ENCODE measurements at places on chromosomes 7 and 10.

GRCh38 chr7:38282081-38282480 lies 8.6 kb upstream of the TARP start:
- DNase-seq: no peak

- no peak for DNase-seq
Observed at GRCh38 chr7:34837316-34837715, 179.3 kb downstream of the NPSR1 start.

GRCh38 chr10:47247148-47248059 lies 52.6 kb upstream of the GDF10 start:
- DNase-seq: no peak

- DNase-seq: no peak
Observed at GRCh38 chr7:121076350-121077164, 88.0 kb downstream of the CPED1 start.

- DNase-seq: no peak
Observed at GRCh38 chr10:130986846-130987245, 324.7 kb downstream of the TCERG1L start.

- DNase-seq: no peak
Observed at GRCh38 chr10:110634527-110635209, 9.5 kb upstream of the RBM20 start.

- no peak for DNase-seq
Observed at GRCh38 chr10:14063531-14064285, 267.0 kb downstream of the FRMD4A start.

DNA sequence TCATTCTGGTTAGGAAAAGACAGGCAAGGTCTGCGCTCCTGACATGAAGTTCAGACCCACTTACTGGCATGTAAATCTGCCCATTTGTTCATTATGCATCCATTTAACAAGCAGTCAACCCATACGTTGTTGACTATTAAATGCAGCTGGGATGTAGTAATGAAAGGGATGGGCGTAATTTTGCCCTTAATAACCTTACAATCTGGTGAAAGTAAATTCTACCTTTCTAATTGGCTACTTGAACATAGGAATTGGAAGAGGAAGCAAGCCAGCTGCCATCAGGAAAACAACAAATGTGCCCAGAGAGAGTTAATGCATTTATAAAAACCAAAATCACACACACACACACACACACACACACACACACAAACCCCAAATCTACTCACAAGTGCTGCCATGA lies 170.2 kb upstream of the PITRM1 start:
- no peak for DNase-seq

DNA sequence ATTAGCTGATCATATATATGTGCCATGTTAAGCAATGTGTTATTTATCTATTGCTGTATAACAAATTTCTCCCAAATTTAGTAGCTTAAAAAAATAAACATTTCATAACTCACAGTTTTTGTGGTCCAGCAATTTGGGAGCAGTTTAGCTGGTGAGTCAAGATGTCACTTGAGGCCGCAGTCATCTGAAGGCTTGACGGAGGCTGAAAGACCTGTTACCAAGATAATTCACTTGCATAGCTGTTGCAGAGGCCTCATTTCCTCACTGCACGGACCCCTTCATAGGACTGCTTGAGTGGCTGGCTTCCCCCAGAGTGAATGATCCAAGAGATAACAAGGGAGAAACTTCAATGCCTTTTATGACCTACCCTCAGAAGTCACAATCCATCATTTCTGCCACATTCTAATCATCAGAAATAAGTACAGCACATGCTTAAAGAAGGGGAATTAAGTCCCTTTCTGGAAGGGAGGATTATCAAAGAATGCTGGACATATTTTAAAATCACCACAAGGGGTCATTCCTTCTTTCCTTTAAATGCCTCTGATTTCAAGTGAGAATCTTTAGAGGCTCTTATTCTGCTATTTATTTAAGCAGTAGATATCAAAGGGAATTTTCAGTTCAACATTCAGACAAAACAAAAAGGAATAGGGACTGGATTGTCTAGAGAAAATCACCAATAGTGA lies 10.5 kb upstream of the SRPK2 start:
- no peak for DNase-seq

DNA sequence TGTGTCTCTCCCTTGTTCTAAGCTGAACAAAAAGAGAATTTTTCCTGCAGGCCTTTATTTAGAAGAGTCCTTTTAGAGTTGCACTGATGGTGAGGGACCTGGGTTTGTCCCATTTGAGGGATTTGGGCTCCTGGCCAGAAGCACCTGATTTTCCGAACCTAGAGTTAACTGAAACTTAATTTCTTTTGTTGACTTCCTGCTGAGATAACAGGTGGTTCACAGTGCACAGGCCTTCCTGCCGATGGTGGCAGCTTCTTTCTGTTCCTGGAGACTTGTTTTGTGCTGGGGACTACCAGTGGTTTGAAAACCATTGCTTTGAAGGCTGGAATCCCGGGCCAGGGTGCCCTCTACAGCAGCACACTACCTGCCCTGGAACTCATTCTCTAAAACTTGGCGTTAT lies 99.2 kb downstream of the SUGCT start:
- DNase-seq: no peak

DNA sequence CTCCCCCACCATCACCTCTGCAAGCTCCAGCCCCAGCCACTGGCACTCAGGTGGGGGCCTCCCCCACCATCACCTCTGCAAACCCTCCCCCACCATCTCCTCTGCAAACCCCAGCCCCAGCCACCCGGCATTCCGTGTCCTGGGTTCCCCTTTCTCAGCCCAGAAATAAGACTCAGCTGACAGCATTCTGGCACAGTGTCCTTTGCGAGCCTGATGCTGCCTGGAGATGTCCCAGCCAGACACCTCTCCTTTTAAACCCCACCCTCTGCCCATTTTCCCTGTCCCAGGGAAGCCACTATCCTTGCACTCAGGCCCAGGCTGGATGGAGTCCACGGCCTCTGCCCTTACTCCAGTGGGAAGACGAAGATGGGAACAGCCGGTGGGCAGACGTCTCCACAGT lies 49.8 kb downstream of the ELFN1 start:
- DNase-seq: no peak

- no peak for DNase-seq
Observed at GRCh38 chr7:17580856-17581255, 282.4 kb downstream of the AHR start.

- no peak for DNase-seq
Observed at GRCh38 chr7:91193141-91193540, 71.1 kb upstream of the FZD1 start.

DNA sequence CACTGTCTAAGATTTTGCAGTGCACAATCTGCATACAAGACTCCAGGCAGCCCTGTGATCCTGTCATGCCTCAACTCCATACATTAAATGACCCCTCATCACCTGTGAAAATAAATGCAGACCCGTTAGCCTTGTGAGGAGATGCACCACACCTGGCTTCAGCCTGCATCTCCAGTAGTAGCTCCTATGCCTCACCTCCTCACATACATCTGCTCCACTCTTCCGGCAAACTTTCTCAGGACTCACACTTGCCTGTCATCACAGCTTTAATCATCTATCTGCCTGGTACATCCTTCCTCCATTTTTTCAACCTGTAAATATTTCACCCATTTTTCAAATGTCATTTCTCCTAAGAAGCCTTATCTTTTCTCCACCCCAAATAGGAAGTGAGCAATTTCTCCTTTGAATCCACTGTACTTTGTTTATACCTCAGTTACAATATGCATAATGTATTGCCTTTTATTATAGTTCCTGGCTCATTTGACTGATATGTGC lies 39.3 kb upstream of the ABCB5 start:
- DNase-seq: no peak

DNA sequence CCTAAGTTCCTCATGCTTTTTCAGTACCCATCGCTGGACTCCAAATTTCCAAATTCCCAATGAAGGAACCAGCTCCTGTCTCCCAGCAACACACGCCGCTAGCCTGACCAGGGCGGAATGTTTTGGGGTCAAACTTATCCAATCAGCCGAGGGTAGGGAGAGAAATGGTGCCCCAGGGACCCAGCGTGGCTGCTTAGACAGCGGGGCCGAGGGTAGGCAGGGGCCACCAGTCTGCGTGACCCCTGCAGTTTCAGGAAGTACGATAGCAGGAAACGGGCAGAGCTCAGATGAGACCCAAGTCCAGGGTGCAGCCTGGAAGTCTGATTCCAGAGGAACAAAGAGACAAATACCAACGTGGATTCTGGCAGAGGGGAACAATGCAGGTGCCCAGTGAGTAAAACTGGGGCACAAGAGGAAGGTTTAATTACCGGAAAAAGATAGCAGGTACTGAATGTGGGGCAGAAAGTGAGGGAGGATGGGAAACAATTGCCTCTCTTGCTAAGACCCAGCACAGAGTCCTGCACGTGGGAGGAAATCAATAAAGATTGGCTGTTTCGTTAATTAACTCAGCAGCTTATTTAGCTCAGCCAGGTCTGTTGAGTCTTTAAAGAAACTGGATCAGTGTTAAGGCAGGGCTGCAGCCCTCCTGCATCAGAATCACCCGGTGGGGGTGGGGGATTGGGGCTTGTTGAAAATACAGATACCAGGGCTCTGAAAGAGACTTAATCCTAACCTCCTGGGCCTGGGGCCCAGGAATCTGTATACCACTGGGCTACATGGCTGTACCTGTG lies 50.4 kb upstream of the NFE2L3 start:
- no peak for DNase-seq

- no peak for DNase-seq
Observed at GRCh38 chr10:122281751-122282150, 10.7 kb downstream of the BTBD16 start.

- DNase-seq: no peak
Observed at GRCh38 chr10:6083523-6084475, 5.0 kb upstream of the RBM17 start.

DNA sequence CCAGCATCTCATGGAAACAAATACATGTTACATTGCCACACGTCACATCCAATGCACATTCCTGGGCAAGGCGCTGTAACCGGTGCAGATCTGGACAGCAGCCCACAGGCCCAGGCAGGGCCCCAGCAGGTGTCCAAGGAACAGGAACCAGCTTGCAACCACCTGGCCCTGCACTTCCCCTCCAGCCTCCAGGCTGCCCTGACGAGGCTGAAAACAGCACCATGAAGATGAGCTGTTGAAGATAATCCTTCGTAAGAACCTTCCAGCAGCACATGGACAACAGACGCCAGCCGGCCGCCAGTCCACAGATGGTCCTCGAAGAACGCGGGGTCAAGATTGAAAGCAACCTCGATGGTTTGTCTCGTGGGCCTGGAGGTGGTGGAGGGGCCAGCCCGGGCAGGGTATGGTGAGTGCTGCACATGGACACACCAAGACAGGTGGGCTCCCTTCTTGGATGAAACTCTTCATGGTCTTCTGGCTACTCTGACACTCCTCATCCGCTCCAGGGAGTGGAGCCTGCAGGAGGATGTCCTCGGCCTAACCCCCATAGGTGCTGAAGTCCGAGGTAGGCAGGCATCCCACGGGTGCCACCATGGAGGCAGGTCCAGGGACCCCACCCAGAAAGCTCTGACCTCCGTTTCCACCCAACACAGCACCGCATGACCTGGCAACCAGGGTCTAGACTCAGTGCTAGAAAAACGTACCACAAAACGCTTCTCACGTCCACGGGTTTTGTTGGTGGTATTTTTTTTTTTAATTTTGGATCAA lies 22.9 kb downstream of the PDGFA start:
- DNase-seq: no peak

GRCh38 chr7:150410131-150410530 lies 31.0 kb downstream of the ZNF775 start:
- DNase-seq: no peak

DNA sequence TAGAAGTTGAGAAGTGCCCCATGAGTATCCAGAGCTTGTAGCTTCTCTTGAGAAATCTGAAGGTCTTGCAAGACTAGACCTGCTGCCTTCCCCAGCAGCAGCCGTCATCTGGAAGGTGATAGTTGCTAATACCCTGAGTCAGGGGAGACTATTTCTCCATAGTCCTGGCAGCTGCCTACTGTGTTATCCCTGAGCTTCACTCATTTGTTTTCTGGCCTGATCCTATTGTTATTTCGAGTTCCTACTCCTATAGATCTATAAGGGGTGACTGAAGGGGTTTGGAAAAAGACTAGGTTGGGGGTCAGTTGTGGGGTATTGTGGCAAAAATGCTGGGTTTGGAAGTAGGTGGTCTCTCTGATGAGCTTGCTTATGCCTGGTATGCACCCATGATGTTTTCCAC lies 297.8 kb downstream of the CNTNAP2 start:
- DNase-seq: no peak

DNA sequence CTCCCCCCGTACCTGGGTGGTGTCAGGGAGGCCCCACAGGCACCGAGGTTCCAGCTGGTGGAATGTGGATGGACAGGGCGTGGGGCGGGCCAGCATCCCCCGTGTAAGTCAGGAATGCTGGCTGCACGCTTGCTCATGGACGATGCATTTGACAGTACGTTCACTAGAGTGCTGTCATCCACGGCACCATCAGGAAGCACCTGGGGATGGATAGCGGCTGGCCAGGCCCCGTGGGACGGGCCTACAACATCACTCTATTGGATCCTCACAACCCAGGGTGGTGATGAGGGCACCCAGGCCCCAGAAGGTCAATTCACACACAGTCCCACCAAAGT lies 63.6 kb downstream of the INSIG1 start:
- DNase-seq: no peak

GRCh38 chr10:34241226-34242000 lies 573.7 kb downstream of the PARD3 start:
- no peak for DNase-seq

- DNase-seq: no peak
Observed at GRCh38 chr10:99389729-99390480, 40.5 kb downstream of the GOT1 start.

DNA sequence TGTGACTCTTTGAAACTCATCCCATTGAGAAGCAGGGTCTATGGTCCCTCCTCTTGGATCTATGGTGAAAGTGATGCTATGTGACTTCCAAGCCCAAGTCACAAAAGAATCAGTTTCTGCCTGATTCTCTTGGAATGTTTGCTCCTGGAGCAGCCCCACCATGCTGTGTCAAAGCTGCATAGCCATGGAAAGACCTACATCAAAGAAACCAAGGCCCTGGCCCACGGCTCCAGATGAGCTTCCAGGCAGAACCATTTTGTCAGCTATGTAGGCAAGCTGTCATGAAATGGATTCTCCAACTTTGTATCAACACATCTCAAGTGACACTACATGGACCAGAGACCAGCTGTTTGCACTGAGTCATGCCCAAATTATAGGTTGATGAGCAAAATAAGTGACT lies 77.0 kb downstream of the AASS start:
- DNase-seq: no peak

DNA sequence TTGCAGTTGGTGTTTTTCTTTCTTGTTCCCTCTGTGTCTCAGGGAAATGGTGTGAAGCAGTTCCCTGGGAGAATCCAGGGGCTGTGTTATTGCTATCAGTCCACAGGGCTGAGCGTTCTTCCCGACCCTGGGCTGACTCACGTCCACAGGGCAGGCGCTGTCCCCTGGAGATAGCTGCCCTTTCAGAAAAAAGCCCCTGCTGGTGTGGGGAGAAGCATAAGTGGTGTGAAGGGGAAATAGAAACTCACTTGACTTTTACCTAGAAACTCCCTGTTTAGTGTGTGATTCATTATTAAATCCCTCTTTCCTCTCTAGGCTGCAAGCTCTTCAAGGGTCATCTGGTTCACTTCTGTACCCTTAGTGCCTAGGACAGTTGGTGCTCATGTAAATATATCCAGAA lies 63.3 kb upstream of the SMNDC1 start:
- DNase-seq: no peak

GRCh38 chr10:49254556-49255318 lies 44.2 kb upstream of the C10orf71 start:
- DNase-seq: no peak
